ENCODE measurements at places on chromosomes 7 and 10.

DNA sequence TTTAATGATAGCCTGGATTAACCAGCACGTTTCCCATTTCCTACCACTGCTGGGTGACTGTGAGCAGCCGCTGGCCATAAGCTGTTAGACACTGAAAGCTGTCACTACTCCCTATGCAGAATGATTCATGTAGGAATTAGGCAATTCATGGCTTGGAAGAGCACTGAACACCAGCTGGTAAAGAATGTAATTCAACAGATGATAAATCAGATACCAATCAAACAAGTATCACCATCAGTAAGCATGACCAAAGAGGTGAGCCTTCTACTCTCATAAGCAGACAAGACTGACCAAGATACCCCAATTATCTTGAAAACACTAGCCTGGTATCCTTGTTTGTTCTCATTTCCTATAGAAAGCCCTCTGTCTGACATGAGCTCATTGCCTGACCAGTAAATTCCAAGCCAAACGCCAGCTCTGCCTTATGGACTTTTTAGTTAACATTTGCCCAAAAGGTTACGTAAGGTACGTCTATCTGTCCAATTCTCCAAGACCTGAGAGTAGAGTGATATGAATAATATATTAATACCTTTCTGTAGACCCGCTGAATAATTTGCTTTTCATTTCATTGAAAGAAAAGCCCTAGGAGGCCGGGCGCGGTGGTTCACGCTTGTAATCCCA lies 127.7 kb downstream of the ELMO1 start:
- DNase-seq = no peak

DNA sequence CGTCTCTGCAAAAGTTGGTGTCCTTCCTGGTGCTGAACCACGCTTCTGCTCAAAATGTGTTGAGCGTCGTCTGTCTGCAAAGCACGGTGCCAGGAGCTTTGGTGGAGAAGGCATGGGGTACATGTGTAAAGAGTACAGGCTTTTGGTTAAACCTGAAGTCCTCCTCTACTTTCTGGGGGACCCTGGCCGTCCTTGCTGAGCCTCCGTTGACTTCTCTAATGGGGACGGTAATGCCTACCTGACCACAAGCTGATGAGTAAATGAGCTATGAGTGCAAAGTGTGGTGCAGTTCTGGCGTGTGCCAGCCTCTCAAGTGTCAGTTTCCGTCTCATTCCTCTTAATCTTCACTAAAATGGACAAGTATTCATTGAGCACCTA lies 527 bp upstream of the HERPUD2 start:
- DNase-seq = no peak

- DNase-seq = no peak
These were observed 269.6 kb downstream of the MDFIC start for GRCh38 chr7:115191526-115191925.

DNA sequence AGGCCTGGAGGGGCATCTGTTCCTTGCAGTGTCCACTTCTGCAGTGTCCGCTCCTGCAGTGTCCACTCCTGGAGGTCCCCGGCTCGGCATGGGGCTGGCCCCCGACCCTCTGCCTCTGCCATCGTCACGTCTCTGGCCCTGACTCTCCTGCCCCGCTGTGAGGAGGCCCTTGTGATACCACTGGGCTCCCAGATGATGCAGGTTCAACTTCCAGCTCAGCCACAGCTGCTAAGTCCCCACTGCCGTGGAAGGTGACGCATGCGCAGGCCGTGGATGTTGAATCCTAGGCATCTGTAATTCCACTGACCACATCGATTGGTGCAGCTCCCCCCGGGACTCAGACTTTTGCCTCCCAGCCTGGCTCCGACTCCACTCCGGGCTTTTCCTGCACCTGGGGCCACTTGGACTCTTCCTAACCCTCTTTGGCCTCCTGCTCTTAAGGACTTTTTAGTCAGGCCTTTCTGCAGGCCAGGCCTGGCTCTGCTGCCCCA lies 95.1 kb downstream of the GLRX3 start:
- DNase-seq = no peak

DNA sequence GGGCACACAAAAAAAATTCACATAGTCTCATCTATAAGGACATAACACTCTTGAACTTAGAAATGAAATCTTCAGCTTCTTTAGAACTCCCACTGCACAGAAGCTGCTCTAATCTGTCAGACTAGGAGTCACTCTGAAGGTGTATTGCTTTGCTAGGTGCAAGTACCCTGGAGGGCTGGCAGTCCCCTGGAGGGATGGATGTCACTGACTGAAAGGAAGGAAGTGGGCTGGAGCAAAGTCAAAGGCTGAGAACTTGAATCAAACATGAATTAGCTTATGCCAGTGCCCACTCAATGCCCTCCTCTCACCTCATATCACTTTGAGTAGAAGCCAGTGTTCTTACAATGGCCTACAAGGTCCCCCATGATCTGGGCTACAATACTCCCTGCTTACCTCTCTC lies 140.3 kb upstream of the ANKRD1 start:
- DNase-seq = no peak

GRCh38 chr7:148540041-148540738 lies 50.4 kb upstream of the C7orf33 start:
- DNase-seq = no peak

GRCh38 chr10:86209726-86210125 lies 156.9 kb downstream of the GRID1 start:
- no peak for DNase-seq

GRCh38 chr7:64465551-64465950 lies 97.3 kb downstream of the ZNF680 start:
- DNase-seq = no peak

DNA sequence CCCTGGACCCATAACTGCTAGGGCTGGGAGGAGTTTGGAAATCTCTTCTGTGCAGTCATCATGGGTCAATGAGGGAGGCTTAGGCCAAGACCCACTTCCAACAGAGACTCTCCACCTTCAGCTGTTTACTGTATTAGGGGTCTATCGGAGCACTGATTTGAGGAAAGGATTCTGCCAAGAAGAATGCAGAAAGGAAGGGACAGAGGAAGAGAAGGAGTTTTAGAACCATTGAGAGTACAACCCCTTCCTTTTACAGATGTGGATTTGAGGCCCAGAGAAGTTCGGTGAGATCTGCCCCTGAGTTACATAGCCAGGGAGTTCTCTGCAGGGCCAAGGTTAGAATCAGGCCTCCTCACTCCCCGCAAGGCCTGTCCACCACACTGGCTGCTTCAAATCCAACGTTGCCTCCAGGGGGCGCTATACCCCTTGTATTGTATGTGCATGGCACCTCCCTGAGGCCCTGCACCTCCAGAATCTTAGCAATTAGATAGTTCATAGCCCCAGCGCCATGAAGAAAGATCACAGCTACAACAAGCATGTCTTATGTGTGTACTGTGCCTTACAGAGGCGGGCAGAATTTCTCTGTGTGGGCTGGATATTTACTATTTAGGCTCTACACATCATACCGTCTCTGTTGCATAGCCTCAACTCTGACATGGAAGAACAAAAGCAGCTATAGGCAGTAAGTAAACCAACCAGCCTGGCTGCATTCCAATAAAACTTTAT lies 246.8 kb downstream of the SKIDA1 start:
- peak; percentile 47 for DNase-seq

DNA sequence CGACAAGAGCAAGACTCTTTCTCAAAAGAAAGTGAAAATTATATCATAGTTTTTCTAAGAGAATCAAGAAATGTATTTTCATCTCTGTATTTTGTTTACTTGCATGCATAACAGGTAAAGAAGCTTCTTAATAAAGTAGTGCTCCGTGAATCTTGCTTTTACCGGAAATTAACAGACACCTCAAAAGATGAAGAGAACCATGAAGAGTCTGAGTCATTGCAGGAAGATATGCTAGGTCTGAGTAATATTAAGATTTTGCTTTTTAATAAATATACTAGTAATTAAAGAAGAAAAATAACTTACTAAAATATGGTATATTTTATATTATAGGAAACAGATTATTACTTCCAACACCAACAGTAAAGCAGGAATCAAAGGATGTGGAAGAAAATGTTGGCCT lies 39.5 kb upstream of the STOX1 start:
- DNase-seq = no peak

GRCh38 chr7:20783700-20784387 lies 2.8 kb downstream of the SP8 start:
- DNase-seq = no peak

DNA sequence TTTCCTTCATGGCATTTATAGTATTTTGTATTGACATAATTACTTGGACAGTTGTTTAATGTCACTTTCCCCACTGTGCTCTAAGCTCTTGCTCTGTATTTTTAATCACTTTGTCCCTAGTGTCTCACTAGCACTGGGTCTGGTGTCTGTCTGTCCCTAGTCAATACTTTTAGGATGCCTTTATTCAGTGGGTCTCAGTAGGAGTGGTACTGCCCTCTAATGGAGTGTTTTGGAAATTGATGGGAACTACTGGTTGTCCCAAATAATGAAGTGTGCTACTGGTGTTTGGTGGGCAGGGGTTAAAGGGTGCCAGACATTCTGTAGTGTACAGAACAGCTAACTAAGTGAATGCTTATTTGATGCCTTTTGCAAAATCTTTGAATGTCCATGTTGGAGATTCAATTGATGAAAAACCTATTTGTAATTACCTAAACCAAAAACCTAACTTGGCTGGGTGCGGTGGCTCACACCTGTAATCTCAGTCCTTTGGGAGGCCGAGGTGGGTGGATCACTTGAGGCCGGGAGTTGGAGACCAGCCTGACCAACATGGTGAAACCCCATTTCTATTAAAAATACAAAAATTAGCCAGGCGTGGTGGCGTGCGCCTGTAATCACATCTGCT lies 33.3 kb downstream of the CDK14 start:
- peak; percentile 20 for DNase-seq

- no peak for DNase-seq
These were observed 959 bp downstream of the DCLRE1C start for GRCh38 chr10:14952851-14953423.

DNA sequence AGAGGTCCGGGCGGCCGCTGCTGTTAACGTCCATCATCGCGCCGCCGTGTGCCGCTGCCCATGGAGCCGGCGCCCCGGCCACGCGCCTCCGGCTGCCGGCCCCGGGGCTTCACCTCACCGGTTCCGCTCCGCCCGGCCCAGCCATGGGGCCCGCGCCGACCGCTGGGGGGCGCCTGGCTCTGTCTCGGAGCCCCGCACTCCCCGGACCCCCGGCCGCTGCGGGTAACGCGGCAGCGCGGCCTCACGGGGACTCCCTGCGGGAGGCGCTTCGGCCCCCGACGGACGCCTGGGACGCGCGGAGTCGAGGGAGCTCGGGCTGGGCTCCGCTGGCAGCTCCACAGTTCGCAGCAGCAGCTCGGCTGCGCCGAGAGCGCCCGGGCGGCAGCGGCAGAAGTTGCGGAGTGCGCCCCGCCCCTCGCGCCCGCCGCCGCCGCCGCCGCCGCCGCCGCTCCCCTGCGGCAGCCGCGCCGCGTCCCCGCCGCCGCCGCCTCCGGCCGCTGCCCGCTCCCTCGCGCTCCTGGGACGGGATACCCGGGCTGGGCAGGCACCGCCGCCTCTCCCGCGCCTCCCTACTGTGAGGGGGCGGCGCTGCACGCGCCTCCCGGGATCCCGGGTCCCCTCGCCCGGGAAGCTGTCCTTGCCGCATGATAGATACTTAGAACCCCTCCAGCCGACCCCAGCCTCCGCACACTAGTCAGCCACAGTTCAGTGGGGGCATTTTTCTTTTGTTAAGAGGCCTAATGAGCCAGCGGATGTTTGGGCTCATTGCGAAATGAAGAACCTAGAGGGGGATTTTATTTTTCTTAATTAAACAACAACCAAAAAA lies at the start of gene HTR7:
TSS of gene HTR7 (minus strand) at position 405 of the 826 bp plus-strand sequence. CDS start at position 37, 368 bp downstream.
- peak; percentile 24 for DNase-seq

GRCh38 chr7:138608275-138608674 lies 92.9 kb downstream of the SVOPL start:
- DNase-seq = no peak

- no peak for DNase-seq
These were observed 59.2 kb downstream of the ADARB2 start for GRCh38 chr10:1678084-1678483.

DNA sequence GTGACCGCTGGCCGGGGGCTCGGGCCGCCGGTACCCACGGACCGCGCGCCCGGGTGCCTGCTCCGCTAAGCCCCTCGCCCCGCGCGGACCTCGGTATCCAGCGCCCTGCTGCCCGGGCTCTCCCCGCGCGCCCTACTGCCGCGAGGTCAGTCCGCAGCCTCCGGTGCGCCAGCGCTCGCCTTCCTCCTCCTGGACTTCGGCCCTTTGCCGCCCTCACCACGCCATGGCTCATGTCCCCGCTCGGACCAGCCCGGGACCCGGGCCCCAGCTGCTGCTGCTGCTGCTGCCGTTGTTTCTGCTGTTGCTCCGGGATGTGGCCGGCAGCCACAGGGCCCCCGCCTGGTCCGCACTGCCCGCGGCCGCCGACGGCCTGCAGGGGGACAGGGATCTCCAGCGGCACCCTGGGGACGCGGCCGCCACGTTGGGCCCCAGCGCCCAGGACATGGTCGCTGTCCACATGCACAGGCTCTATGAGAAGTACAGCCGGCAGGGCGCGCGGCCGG lies 483 bp downstream of the GDF10 start:
- no peak for DNase-seq

DNA sequence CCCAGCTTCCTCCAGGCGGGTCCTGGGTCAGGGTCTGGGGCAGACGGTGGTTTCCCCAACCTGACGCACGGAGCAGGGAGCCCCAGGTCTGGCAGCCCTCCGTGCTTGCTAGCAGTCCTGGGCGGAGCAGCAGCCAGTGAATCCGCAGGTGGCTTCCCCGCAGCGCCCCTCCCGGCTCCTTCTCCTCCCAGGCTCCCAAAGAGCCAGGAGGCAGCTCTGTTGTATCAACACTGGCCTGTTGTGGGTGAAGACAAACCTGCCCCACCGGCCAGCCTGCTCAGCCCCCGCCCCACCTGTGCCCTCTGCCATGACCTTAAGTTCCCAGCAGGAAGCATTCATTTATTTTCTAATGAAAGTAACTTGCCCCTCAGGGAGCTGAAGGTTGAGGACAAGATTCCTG lies 24.0 kb upstream of the TMEM213 start:
- no peak for DNase-seq

DNA sequence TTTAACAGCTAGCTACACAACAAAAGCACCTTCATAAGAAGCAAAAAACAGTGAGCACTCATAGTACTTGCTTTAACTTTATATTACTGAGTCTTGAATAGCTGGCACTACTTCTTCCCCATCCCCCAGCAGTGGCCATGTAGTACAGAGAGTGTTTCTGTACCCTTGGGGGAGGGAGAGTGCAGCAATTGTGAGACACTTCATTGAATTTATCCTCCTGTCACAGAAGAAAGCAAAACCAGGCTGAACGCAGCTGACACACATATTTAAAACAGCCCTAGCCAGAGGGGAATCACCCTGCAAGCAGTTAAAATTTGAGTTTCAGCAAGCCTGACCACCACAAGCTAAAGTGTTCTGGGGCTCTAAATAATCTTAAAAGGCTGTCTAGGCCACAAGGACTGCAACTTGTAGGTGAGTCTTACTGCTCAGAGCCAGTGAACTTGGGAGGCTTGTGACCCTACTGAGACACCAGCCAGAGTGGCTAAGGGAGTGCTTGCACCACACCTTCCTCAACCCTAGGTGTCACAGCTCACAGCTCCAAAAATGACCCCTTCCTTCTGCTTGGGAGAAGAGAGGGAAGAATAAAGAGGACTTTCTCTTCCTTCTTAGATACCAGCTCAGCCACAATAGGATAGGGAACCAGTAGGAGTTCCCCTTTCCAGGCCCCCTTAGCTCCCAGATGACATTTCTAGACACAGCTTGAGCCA lies 97.7 kb upstream of the MEOX2 start:
- DNase-seq = peak; percentile 62

All from globus pallidus (tissue), 1 donor.